ENCODE measurements at places on chromosomes 5 and 9. TPM values are rescaled to one million over a fixed set of nuclear protein-coding genes. Genes with fewer than 3 reads are reported as not detected.

DNA sequence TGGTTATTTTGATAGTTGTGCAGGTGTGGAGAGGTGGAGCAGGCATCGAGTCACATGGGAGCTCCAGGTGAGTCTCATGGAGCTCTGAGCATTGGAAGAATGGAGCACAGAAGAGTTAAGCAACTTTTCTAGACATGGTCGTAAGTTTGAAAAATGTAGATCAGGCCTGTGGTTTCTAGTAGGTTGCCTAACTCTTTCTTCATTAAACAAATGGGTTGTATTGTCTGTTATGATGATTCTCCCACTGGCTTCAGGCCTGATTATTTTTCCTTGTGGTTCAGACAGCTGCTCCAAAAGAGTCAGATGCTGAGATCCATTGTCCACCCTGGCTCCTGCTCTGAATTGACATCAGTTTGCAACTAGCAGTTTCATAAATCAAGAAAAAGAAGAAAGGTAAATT, 80.3 kb upstream of the RPS23 start:
- no peak for DNase-seq

GRCh38 chr9:110188991-110189390, 19.0 kb downstream of the C9orf152 start:
- DNase-seq: no peak

- no peak for DNase-seq
These were observed 6.7 kb downstream of the SUSD3 start for GRCh38 chr9:93065135-93065720.

DBH gene
- total RNA-seq: not detected

CHSY3 gene
- 3.6 TPM for total RNA-seq

IFNA21 gene
- total RNA-seq: not detected

DNA sequence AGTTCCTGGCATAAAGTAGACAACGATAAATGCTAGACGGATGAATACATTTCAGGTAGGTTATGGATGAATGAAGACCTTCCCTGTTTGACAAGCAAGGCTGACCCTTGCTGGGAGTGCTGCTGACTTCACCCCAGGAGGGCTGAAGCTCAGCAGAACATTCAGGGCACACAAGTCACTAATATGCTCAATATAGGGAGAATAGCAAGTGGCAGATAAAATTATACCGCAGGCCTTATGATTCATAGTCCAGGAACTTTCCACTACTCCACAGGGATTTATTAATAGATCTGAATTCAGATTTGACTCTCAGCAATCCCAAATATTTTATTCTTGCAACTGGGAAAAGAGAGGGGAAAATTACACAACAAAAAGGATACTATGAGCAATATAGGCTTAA, 38.2 kb upstream of the GRAMD2B start:
- no peak for DNase-seq

- no peak for DNase-seq
These were observed 84.5 kb downstream of the RFX3 start for GRCh38 chr9:3441197-3441816.

DNA sequence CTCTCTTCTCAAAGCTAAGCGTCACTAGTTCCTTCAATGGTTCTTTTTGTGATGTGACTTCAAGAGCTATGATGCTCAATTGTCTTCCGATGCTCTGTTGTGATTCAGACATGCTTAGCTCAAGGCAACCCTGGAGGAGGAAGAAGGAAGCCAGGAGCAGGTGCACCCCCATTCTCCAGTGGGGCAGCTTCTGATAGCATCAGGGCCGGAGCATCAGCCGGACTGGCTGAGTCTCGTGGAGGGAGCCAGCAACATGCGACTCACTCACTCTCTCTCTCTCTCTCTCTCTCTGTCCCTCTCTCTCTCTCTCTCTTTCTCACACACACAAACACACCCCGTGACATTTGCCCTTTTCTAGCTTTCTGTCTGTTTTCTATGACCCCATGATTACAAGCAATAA, 140.2 kb downstream of the HSD17B3 start:
- DNase-seq: no peak

DNA sequence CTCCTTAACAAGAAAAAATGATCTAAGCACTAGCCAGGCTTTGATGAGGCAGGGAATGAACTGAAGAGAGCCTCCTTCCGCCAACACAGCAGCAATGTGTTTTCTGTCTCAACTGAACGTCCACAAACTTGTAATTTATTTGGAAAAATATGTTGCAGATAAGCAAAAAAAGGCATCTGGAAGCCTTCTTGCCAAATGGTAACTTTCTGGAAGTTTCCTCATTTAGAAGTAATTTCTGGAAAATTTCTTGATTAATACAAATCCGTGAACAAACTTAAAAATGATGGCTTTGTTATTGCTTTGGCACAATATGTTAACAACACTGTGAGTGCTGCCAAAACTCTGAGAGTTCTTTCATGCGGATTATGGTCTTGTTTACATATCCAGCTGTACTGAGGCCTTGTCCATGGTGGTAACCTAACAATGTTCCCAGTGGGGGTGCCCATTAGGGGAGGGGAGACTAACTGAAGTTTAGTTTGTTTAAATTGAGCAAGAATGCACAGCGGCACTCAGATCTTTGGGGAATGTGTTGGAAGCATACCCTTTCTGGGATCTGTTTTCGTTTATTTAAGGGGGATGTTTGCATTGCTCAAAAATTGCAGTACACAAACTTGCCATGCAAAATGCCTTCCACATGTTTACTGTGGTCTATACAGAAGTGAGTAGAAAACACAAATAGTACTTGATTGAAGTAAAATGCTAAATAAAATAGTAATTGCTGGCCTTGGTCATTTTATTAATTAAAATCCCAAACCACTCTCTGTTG, 334.7 kb downstream of the NR2F1-AS1 start:
- no peak for DNase-seq

GRCh38 chr5:112386766-112387165, 32.3 kb downstream of the EPB41L4A start:
- DNase-seq: no peak

- DNase-seq: no peak
These were observed 186.1 kb upstream of the PRLR start for GRCh38 chr5:35416217-35416988.

DNAJB5 gene
- total RNA-seq: 16.4 TPM

SLC44A1 gene
- total RNA-seq: 47.5 TPM

- DNase-seq: no peak
These were observed 65.7 kb downstream of the LRSAM1 start for GRCh38 chr9:127516835-127517607.

CDH10 gene
- 25.4 TPM for total RNA-seq

TOR1A gene
- total RNA-seq: 33.8 TPM

GABRA1 gene
- not detected for total RNA-seq

All from mesothelial cell of epicardium (in vitro differentiated cells).